ENCODE measurements at places on chromosomes 12 and 14.
A peak's percentile ranks its signal among the peaks of the same experiment; 100 is the strongest.

DNA sequence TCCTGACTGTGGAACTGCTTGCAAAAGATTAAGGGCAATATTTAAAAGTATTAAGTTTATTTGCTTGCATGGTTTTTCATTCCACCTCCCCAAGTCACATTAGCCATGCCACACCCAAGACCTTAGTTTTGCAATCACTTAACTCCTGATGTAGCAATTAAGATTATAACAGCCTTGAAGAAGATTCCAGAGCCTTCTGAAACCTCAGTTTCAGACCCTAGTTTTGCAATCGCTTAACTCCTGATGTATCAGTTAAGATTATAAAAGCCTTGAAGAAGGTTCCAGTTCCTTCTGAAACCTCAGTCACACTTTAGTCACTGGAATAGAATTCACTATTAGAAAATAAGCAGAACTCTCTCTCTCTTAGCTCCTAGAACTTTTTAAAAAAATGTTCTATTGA, 42.7 kb upstream of the DCN start:
- DNase-seq = no peak

DNA sequence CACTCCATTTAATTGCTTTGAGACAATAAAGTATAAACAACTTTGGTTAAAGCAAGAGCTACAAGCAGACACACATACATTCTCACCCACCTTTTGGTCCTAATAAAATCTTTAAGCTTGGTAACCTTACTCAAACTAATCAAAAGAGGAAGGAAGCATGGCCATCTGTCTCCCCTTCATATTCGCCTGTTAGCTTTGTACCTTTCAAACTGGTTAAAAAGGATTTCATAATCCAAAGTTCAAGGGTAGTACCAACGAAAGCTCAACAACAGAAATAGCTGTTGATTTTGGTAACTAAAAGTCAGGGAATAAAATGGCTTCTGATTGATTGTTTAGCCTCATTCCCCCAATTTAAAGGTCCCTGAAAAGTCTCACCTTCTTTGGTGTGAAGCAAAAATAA, 456.9 kb downstream of the BCAT1 start:
- no peak for DNase-seq

GRCh38 chr12:113852264-113852663, 113.9 kb downstream of the RBM19 start:
- no peak for DNase-seq

DNA sequence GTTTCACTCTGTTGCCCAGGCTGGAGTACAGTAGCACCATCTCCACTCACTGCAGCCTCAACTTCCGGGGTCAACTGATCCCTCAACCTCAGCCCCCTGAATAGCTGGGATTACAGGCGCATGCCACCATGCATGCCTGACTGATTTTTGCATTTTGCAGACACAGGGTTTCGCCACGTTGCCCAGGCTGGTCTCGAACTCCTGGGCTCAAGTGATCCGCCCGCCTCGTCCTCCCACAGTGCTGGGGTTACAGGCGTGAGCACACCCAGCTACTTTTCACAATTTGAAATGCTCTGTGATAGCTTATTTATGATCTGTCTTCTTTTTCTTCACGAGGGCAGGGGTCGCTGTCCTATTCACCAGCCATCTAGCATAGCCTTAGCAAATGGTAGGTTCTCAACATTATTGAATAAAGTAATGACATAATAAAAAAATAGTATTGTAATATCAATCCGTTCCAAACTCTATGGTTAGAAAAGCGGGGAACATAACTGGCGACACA, 477 bp upstream of the DDX47 start:
- no peak for DNase-seq

DNA sequence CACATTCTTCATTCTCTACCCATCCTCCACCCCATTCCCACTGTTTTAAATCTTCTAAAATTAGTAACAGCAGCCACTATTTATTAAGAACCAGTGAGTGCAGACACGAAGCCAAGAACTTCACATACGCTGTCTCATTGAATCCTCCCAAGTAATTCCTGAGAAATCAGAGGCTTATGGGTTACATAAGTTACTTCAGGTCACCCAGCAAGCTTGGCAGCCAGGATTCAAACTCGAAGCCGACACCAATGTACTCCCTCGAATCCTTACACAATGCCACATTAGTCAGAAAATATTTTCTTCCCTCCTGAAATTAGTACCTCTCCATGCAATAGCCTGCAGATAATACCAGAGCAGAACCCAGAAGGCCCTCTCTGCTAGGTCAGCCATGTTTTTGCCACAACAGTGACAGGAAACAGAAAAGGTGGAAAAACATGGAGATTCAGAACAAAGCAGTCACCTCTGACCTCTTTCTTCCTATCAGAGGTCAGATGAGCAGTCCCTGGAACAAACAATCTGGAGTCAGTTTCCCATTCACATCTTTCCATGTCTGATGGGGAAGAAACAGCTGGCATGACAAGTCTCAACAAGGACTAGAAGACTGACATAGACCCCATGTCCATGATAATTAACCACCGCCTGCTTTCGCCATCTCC, 16.4 kb downstream of the NID2 start:
- no peak for DNase-seq

- no peak for DNase-seq
These were observed 36.6 kb upstream of the PIK3C2G start for GRCh38 chr12:18224745-18225144.

GRCh38 chr12:25781232-25781631, 177.2 kb upstream of the RASSF8 start:
- no peak for DNase-seq

- DNase-seq = no peak
These were observed 187.4 kb downstream of the TTC7B start for GRCh38 chr14:90628825-90629224.

GRCh38 chr14:88212691-88213090, 110.4 kb downstream of the KCNK10 start:
- DNase-seq = no peak

- DNase-seq = no peak
These were observed at the start of gene PRIMA1 for GRCh38 chr14:93788293-93788542. TSS of gene PRIMA1 (minus strand) at chr14:93788485. CDS start at chr14:93787718, 767 bp downstream.

DNA sequence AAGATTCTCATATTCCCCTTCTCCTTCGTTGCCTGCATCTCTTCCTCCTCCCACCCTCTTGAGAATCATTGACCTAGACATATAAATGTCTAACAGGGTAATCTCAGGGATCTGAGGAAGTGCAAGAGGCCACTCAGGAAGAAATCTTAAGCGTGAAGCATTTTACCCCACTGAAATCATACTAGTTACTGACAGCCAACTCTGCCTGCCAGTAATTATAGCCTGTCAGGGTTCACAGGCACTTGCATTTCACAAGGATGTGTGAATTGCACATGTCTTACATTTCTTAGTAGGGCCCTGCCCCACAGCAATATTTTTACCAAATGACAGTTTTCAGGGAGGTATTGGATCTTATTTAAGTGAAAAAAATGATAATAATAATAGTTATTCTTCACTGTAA, 127.2 kb downstream of the SLC15A5 start:
- DNase-seq = no peak

GRCh38 chr12:115763376-115763775, 514.1 kb downstream of the MED13L start:
- DNase-seq = no peak

DNA sequence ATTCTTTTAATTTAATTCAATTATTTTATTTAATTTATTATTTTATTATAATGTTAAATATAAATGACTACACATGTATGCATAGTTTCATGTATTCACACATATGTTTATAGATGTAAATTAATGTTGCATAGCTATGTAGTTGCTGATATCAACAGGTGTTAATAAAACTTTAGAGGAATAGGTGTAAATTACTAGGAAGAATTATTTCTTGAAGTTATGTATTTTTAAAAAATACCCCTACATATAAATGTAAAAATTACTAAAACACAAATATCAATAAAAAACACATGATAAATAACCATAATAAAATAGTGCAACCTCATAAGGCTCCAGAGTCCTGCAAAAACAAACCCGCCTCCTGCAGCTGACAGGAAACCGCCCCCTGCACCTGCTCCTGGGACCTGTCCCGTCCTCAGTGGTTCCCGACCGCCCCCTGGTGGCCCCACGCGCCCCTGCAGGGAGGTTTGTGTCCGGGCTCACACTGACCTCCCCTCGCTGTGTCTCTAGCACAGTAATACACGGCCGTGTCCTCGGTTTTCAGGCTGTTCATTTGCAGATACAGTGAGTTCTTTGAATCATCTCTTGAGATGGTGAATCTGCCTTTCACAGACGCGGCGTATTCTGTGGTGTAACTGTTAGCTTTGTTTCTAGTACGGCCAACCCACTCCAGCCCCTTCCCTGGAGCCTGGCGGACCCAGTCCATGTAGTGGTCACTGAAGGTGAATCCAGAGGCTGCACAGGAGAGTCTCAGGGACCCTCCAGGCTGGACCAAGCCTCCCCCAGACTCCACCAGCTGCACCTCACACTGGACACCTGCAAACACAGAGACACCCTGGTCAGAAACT, 1264.0 kb downstream of the TMEM121 start:
- peak; percentile 77 for DNase-seq

- DNase-seq = no peak
These were observed 33.4 kb upstream of the TMTC1 start for GRCh38 chr12:29816874-29817725.

DNA sequence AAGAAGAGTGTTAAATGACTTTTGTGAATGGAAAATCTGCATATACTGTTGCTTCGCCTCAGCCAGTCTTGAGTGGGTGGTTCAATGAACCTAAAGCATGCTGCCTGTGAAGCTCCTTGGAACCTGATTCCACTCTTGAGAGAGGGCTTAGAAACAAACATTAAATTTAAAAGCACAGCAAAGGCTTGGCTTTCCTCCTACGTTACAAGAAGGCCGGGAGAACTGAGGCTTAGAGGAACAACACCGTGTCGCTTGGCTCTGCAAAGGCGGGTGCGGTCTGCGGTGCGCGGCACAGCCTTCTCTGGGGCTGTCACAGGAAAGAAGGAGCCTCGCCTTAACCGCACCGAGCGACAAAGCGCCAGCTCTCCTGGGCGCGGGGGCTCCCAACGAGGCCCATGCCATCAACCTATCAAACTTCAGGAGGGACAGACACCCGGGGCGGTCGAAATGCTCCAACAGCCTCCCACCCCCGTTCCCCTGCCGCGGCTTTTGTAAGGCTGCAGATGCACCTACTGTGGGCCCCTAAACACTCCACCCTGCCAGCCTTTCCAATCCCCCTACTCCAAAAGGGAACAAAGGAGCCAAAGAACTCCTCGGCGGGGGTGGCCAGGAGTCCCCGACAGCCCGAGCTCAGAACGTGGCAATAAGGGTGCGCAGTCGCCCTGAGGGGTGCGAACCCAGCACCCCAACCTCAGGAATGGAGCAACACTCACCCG, 729 bp downstream of the OSBPL8 start:
- DNase-seq = peak; percentile 56

DNA sequence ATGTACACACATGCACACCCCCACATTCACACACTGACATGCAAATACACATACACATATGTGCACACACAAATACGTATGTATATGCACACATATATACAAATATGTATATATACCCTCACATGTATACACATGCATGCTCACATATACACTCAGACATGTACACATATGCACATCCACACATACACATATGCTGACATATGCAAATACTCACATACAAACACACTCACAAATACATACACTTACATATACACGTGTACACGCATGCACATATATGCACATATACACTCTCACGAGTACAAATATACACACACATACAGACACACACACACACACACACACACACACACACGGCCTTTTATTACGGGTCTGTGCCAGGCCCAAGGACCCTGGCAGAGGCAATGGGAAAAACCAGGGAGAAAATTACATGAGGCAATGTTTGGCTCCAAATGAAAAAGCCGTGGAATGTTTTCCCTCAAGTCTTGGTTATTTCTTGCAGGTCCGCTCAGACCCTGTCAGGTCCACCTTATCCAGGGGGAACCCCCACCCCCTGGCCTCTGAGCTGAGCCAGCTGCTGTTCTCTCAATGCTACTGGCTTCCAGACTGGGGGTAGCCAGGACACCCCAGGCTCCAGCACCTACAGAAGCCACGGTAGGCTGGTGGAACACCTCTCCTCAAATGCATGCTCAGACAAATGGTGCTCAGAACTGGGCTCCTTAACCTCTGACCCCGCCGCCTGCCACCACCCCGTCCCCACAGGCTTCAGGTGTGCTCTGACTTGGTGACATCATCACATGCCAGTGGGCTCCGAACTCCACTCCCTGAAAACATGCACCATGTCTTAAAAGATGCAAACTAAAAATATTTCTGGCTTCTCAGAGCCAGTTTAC, 54.7 kb downstream of the BCL11B start:
- DNase-seq = no peak

DNA sequence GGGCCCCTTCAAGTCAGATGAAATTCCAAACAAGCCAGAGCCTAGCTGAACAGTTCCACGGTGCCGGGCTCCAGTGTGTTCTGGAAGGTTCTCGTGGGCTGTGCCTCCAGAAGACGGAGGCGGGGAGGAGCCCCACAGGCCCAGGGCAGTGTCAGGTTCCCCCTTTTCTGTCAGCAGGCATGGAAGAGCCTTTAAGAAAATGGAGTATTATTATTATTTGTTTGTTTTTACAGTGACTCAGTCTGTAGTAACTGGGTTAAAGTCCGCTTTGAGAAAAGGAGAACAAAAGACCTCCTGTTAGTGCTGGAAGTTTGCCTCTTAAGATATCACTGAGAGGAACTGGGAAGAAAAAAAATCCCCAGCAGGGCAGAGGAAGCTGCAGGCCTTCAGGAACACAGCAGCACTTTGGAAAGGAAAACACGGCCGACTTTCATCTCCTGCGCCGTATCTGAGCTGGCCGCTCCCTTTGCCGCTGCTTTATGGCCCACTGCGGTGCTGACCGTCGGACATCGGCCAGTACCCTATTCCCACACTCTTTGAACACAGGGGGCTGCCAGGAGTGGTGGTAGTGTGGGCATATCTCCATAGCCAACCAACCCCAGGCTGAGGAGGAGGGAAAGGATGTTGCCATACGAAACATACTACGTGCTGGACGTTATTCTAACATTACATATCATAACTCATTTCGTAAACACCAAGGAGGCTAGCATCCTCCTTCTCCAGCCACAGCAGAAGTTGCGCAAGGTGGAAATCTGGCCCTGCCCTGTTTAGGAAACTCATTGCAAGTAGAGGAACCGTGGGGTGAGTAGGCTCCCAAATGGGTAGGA, 194.0 kb downstream of the ZFP36L1 start:
- DNase-seq = peak; percentile 33

DNA sequence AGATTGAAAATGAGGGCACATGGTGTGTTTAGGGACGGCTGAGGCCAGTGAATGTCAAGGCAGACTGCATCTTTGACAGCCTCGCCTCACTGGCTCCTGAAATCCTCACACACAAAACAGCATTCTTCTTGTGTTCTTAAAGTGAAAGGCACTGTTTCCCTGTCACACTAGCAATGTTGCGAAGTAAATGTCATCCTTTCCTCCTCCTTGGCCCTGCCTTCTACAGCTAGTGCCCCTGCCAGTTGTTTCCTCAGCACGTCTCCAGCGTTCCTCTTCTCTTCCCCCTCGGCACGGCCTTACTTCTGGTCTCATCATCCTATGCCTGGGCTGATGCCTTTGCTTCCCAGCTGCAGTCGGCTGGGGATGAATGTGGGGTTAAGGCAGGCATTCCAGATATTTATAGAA, 129.4 kb upstream of the DNM1L start:
- DNase-seq = peak; percentile 24

- no peak for DNase-seq
These were observed 235.3 kb downstream of the KSR2 start for GRCh38 chr12:117733549-117733805.
